ENCODE measurements at places on chromosomes 7 and 10. TPM values are rescaled to one million over a fixed set of nuclear protein-coding genes. Genes with fewer than 3 reads are reported as not detected.

DNA sequence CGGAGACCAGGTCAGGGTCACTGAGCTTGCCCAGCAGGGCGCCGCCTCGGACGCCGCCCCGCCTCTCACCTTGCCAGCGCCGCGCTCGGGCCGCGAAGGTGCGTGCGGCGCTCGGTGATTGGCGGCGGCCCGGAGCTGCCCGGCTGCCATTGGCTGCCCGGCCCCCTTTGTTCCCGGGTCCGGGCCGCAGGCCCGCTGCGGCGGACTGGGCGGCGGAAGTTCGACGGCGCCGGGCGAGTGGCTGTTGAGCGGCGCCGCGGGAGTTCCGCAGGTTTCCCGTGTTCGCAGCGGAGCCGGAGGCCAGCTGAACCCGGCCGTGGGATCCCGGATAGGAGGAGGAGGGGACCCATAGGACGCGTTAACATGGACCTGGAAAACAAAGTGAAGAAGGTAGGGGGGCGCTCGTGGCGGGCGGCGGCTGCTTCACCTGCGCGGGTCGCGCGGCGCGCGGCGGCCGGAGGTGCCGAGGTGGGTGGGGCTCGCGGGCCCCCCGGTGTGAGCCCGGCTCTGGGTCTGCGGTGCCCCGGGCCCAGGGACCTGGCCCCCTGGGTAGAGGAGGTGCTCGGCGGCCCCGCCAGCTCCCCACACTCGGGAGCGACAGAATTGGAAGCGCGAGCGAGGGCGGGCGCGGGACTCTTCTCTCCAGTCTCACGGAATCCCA is at the start of gene TES:
Gene TES (plus strand): TSS at position 195 of the 661 bp plus-strand sequence. CDS start 169 bp downstream, at position 364.
- no peak for DNase-seq

GRCh38 chr10:1734288-1734687 is 3.0 kb downstream of the ADARB2 start:
- no peak for DNase-seq

- DNase-seq = no peak
Measured at GRCh38 chr7:49791088-49791741, 17.8 kb downstream of the VWC2 start.

DNA sequence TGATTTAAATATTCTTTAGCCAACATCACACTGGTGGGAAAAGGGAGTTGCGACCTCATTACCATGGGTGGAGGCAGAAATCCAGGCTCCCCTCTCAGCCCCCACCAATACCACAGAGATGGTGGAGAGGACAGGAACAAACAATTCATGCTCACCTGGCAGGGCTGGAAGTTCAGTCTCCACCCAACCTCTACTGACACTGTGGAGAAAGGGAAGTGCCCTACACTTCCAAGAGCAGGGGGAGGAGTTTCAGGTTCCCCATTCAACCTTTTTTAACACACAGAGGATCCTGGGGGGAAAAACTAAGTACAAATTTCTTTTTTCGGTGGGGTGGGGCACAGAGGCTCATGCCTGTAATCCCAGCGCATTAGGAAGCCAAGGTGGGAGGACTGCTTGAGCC is 210.1 kb upstream of the KCTD7 start:
- DNase-seq = no peak

The CH25H gene
- total RNA-seq = 1.8 TPM

The HIPK2 gene
- total RNA-seq = 87.0 TPM

Measured in right atrium auricular region (tissue), 2 donors.